ENCODE measurements at places on chromosomes 3 and 15.

DNA sequence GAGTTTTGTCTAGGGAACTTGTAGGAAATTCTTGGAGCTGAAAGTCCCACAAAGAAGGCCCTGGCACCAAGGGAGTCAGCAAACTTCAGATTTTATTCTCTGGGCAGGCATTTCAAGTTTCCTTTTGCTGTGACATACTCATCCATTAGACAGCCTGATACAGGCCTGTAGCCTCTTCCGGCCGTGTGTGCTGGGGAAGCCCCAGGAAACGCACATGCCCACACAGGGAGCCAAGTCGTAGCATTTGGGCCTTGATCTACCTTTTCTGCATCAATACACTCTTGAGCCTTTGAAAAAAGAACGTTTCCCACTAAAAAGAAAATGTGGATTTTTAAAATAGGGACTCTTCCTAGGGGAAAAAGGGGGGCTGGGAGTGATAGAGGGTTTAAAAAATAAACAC, 15.0 kb downstream of the TIGIT start:
- peak; percentile 83 for DNase-seq

DNA sequence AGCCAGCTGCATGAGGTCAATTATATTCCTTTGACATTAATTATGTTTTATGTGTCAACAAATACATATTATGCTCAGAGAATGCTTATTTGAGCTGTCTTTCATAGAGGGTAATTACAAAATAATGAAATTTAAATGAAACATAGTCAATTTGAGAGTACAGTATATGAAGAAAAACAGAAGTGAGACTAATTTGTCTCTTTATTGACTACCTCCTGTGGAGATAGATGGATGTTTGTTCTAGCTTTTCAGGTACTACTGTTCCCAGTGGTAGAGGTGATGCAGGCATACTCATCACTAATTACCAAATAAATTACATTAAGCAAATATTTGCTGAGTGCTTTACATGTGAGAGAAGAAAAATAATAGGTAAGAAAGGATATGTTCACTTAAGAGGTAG, 1129.6 kb downstream of the OTOL1 start:
- DNase-seq: no peak

DNA sequence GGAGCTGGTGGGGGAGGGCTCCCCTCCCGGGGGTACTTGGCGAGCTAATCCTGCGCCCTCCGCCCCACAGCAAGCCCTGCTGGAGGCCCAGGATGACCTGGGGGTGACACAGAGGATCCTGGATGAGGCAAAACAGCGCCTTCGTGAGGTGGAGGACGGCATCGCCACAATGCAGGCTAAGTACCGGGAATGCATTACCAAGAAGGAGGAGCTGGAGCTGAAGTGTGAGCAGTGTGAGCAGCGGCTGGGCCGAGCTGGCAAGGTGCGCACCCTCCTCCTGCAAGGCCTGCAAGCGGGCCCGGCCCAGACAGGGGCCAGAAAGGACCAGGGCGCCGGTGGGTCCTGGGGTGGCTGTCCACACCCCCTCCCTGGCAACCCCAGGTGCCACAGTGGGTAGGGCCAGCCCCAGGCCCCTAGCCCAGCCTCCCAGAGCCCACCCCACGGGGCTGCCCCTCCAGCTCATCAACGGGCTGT, 56.5 kb downstream of the SEMA3G start:
- DNase-seq: no peak

GRCh38 chr3:50325113-50325480, 2.6 kb upstream of the HYAL2 start:
- no peak for DNase-seq

DNA sequence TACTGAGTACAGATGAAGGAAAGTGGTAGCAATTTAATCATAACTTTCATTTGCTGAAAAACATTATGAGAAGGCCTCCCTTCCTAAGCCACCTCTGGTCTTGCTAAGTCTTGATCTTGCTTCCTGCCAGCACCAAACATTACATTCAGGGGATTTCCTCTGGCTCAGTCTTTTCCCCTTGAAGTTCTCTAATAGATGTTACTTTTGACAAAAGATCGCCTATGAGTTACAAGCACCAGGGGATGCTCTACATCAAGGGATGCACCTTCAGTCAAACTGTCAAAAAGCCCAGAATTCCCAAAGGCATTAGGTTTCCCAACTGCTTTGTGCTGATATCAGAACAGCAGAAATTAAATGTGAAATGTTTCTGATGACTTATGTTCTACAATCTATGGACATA, 47.3 kb downstream of the AQP9 start:
- DNase-seq: no peak

GRCh38 chr3:127074900-127075360, 92.0 kb downstream of the PLXNA1 start:
- no peak for DNase-seq

GRCh38 chr15:59317211-59317610, 55.5 kb downstream of the MYO1E start:
- no peak for DNase-seq

GRCh38 chr15:39856357-39856756, 63.7 kb downstream of the GPR176 start:
- DNase-seq: no peak

DNA sequence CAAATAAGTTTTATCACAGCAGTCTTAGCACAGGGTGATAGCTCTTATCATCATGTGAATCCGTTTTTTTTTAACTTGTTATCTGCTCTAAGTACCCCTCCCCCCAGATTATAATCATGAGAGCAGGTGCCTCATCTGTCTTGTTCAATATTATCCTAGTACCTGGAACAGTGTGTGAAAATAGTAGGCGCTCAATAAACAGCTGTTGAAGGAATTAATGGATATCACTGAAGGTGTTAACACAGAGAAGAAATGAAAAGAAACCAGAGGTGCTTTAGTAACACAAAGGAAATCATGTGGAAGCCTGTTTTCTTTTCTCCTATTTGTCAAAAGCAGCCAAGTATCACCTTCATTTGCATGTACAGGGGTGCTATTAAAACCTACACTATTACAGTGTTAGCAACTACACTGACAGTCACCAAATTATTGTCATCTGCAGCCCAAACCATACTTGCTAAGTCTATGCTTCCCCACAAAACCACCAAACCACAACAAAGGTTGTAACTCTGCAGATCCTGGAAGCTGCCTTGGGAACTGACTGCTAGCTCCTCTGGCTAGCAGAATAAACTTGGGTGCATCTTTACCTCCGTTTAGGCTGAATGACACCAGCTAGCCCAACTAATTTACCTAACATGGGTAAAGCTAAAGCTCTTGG, 2.9 kb downstream of the XPC start:
- peak; percentile 69 for DNase-seq

DNA sequence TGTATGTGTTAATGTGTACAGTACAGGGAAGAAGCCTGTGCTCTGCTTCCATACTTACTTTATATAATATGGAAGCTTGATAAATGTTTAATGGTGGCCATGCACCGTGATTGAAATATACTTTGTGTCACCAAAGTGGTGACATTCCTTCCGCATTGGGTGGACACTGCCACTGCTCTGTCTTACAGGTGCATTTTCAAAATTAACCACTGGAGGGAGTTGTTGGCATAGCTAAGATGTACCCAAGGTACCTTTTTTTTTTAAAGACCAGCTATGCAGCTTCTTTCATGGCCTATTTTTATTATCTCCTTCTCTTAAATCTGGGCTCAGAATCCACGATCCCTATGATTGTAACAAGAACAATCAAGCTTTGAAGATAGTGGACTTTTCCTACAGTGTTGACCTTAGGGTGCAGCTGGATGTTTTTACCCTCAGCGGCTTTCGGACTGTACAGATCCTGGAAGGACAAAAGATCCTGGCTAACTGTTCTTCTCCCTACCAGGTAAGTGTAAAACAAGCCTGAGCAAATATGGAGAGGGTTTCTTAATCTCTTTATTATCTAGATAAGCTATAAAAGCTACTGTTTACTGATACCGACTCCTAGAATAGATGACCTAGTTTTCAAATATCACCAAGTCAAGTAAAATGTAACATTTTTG, 21.6 kb upstream of the PAK6 start:
- DNase-seq: peak; percentile 40

Data from activated CD4-positive, alpha-beta memory T cell treated with anti-CD3 and anti-CD28 coated beads for 36 hours (primary cell).